Forelimb muscle (tissue), 1 donor: ENCODE measurements at places on chromosomes 3 and 15. TPM values are rescaled to one million over a fixed set of nuclear protein-coding genes. Genes with fewer than 3 reads are reported as not detected.

GRCh38 chr15:87033056-87033455 is 953.4 kb downstream of the AGBL1 start:
- DNase-seq, result no peak

INSYN1 gene
- 5.2 TPM for polyA plus RNA-seq

DNA sequence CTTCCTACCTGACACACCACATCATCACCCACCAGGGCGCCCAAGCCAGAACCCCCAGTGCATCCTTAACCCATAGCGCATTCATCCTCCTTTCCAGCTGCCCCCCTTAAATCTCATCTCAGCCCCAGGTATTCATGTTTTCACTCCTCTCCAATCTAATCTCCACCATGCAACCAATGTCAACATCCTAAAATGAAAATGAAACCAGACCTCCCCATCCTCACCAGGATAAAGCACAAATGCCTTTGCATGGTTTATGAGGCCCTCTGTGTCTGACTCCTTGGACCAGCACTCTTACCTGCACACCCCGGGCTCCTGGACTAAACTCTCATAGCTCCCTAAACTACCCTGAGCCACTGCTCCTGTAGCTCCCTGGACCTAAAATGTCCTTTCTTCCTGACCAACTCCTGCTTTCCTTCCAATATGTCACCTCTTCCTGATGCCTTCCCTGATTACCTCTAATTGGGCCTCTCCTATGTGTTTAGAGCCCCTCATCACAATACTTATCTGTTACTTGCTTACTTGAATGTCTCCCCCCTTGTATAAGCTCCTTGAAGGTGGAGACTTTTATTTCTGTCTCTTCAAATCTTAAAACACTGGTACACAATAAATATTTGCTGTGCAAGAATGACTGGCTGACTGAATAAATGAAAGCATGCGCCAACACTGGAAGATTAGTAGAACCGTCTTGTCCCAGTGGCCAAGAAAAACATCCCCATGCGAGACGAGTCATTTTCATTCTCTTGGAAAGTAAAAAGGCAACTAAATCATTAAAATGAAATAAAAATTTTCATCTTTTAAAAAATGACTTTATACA is 142.5 kb downstream of the XXYLT1 start:
- no peak for DNase-seq

SLC22A14 gene
- 0.39 TPM for polyA plus RNA-seq

SLC22A13 gene
- polyA plus RNA-seq, result 0.24 TPM

DNA sequence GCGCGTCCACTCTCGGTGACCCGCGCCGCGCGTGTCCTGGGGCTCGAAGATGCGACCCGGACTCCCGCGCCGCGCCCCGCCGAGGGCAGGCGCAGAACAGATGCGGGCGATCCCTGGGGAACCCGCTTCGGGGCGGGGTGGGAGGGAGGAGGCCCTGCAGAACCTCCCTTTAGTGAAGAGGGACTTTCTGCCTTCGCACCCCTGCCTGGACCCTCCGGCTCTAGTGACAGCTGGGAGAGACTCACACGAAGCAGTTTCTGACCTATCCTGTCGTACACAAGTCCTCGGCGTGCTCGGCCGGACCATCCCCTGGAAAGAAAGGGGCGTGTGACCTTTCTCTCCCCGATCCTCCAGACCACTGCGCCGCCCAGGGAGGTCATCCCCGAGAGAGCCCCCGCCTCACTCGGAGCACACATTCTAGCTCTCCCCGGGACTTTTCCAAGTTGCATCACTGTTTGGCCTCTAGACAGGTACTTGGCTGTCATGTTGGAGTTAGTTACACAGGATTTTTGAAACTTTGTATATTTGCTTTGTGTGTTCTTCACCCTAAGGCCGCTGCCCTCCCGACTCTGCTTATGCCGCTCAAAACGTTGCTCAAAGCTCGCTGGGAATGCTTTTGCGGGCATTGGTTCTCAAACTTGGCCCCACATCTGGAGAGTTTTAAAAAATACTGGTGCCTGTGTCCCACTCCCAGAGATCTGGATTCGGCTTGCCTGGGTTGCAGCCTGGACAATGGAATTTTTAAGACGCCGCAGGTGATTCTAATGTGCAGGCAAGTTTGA is 582 bp downstream of the CGNL1 start:
- no peak for DNase-seq

PLA2G4D gene
- polyA plus RNA-seq, result 0.14 TPM

GRCh38 chr3:144264794-144265193 is 293.2 kb downstream of the DIPK2A start:
- DNase-seq, result no peak

MYZAP gene
- 2.6 TPM for polyA plus RNA-seq

DNA sequence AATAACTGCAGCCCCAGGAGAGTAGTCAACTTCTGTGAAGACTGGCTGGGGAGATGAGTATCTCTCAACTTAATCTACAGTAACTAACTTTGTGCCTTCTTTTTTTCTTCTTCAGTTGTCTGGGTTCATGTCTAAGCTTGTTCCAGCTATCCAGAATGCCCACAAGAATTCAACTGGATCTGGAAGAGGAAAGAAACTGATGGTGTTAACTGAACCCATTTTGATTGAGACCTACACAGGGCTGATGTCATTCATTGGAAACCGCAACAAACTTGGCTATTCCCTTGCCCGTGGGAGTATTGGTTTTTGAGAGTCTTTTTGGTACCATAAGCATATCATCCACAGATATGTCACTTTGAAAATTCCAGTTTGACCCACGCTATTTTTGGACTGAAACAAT is 148.7 kb downstream of the TPRG1 start:
- no peak for DNase-seq

GRCh38 chr3:139427283-139428060 is 38.0 kb upstream of the COPB2 start:
- peak; percentile 35 for DNase-seq

- DNase-seq, result no peak
Observed at GRCh38 chr3:131550562-131551465, 48.0 kb upstream of the MRPL3 start.

KNL1 gene
- polyA plus RNA-seq, result 7.5 TPM

CHAC1 gene
- 9.5 TPM for polyA plus RNA-seq

- peak; percentile 13 for DNase-seq
Observed at GRCh38 chr3:173993299-173993698, 595.8 kb downstream of the NLGN1 start.

PCCB gene
- polyA plus RNA-seq, result 30.6 TPM

TMIE gene
- 1.2 TPM for polyA plus RNA-seq

DNA sequence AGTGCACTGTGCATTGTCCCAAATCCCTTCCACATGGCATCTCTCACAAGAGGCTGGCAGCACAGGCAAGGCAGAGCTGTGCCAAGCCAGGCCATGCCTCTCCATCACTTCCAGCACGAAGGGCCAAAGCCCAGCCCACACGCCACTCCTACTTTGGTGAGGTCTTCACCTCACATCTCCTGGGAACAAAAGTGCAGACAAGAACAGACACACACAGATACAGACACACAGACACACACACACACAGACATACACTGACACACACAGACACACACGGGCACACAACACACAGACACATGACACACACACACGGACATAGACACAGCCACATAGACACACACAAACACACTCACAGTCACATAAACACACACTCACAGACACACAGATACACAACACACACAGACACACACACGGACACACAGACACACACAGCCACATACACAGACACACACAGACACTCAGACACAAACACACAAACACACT is 233.3 kb downstream of the UACA start:
- no peak for DNase-seq

DNA sequence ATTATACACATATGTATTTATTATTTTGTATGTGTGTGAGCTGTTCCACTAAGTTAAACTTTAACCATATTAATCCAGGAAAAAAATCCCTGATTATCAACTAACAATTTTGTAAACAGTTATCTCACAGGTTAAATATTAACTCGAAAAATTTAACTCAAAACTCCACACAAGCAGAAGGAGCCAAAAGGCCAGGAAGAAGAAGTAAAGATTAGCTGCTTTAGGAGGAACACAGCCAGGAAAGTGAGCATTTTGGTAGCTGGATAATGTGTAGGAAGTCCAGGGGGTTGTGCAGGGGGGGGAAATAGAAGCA is 425.0 kb downstream of the TIGIT start:
- no peak for DNase-seq

- no peak for DNase-seq
Observed at GRCh38 chr15:56936929-56937328, 18.5 kb downstream of the TCF12 start.

GRCh38 chr3:4355401-4356219 is 52.4 kb downstream of the SETMAR start:
- no peak for DNase-seq

- no peak for DNase-seq
Observed at GRCh38 chr15:58066042-58066867, 744 bp upstream of the ALDH1A2 start.
